ENCODE measurements at places on chromosomes 16 and 17. TPM values are rescaled to one million over a fixed set of nuclear protein-coding genes. Genes with fewer than 3 reads are reported as not detected.
A peak's percentile ranks its signal among the peaks of the same experiment; 100 is the strongest.

Gene TBC1D3G
- total RNA-seq: not detected

Gene CYLD
- total RNA-seq: 32.0 TPM

Gene HOXB6
- 4.8 TPM for total RNA-seq

Gene HNF1B
- total RNA-seq: not detected

Gene C1QL1
- not detected for total RNA-seq

Gene TEX14
- 0.13 TPM for total RNA-seq

Gene PNMT
- total RNA-seq: not detected

DNA sequence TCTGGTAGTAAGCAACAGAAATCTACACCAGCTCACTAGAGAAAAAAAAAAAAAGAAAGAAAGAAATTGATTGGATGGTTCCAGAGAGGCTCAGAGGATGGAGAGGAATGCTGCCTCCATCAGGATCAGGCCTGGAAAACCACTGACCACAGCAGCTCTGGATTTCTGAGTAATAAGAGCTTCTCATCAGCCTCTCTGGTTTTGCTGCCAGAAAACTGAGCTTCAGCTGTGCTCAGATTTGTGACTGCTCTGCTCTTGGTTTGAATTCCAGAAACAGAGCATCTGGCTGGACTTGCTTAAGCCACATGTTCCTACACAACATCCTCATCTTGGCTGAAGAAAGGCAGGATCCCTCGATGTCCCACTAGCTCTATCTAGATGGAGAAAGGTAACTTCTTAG, 25.9 kb downstream of the IRX6 start:
- no peak for DNase-seq
- no peaks in the 10 kb centered on the region for H3K36me3 ChIP-seq
- 0 out of 2 replicates have a peak, but pooled peaks cover 3% of the 10 kb centered on the region for H3K27me3 ChIP-seq
- no peak overlapping the region for H3K27ac ChIP-seq
- no peaks in the 10 kb centered on the region for H3K4me1 ChIP-seq

DNA sequence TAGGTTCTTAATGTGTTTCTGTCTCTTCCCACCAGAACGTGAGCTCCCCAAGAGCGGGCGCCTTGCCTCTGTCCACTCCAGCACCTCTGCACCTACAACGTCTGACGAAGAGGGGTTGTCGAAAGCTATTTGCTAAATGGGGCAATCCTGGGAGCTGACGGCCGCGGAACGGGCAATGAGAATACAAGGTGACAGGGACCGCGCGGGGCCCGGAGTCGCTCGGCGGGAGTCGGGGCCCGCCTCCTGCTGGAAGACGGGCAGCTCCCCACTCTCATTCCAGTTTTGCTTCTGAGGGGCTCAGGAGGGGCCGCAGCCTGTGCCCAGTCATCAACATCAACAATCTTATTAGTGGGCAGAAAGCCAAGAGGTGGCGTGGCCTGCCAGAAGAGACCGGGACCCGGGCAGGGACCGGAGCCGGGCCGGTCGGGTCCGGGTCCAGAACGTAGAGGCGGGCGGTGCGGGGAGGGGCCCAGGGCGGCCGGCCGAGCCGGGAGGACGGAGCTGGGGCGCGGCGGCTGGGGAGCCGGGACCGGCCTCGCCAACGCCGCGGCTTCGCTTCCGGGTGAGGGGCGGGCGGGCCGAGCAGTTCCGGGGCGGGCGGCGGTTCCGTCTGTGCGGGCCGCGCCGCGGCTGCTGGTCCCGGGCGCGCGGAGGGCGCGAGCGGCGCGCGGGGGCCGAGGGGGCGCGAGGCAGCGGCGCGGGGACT, at the start of gene MOSMO:
MOSMO (plus strand) TSS at position 603 of the 706 bp plus-strand sequence. CDS start 191 bp downstream, outside the sequence.
- no peaks in the 10 kb centered on the region for H3K27me3 ChIP-seq
- H3K27ac ChIP-seq: peak within 1 kb of the TSS; percentile 85
- peak; percentile 61 for DNase-seq
- peaks cover 12% of the 10 kb centered on the region for H3K4me1 ChIP-seq
- H3K36me3 ChIP-seq: peaks cover 15% of the 10 kb centered on the region
- peak within 1 kb of the TSS; percentile 94 for H3K4me3 ChIP-seq

GRCh38 chr16:3865241-3865640, 15.3 kb downstream of the CREBBP start:
- no peak overlapping the region for H3K27ac ChIP-seq
- H3K27me3 ChIP-seq: no peaks in the 10 kb centered on the region
- peaks cover 19% of the 10 kb centered on the region for H3K4me1 ChIP-seq
- no peak for DNase-seq
- no peak overlapping the region for H3K4me3 ChIP-seq

DNA sequence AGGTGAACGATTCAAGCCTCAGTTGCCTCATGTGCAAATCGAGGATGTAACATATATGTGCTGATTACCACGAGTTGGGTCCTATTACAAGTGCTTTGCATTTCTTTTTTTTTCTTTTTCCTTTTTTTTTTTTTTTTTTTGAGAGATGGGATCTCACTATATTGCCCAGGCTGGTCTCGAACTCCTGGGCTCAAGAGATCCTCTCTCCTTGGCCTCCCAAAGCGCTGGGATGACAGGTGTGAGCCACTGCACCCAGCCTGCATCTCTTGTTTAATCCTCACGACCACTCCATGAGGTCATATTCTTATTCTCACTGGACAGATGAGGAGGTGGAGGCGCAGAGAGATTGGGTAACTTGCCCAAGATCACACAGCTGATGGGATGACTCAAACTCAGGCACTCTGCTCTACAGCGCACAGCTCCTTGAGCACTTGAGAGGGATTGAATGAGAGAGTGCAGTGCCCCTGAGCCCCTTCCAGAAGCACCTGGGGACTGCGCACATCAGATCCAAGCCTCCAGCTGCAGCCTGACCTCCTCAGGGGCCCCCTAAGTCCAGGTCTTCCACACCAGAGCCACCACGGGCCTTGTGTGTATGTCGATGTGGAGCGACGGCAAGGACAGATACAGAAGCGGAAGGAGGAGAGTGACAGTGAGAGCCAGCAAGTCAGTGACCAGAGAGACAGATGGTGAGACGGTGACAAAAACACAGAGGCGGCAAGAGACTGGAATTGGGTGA, 4.9 kb downstream of the STX1B start:
- no peak overlapping the region for H3K27ac ChIP-seq
- no peak for DNase-seq
- H3K4me1 ChIP-seq: no peaks in the 10 kb centered on the region
- H3K36me3 ChIP-seq: no peaks in the 10 kb centered on the region

- 0 out of 2 replicates have a peak, but pooled peaks cover 3% of the 10 kb centered on the region for H3K4me1 ChIP-seq
- no peaks in the 10 kb centered on the region for H3K36me3 ChIP-seq
- no peak overlapping the region for H3K4me3 ChIP-seq
These were observed 53.3 kb downstream of the RNF112 start for GRCh38 chr17:19464031-19465026.

- H3K4me1 ChIP-seq: no peaks in the 10 kb centered on the region
- H3K27ac ChIP-seq: no peak overlapping the region
- H3K27me3 ChIP-seq: no peaks in the 10 kb centered on the region
- DNase-seq: no peak
These were observed 89.5 kb downstream of the TNFRSF13B start for GRCh38 chr17:16882243-16882925.

DNA sequence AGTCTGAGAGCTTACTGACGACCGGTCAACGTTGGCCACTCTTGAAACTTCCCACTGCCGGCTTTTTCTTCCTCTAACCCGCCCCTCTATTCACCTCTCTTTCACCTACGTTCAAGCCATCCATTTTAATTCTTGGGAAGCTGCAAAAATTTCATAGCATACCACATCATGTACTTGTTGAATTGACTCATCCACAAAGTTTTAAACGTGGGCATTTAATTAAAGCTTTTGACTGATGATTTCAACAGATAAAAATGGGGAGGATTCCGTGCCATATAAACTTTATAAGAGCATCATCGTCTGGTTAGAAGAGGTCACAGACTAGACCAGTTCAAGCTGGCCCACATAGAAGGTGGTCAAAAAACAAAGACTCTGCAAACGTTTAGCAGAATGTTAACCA, 22.5 kb downstream of the VPS53 start:
- peaks cover 56% of the 10 kb centered on the region for H3K4me1 ChIP-seq
- no peak for DNase-seq
- H3K4me3 ChIP-seq: no peak overlapping the region

DNA sequence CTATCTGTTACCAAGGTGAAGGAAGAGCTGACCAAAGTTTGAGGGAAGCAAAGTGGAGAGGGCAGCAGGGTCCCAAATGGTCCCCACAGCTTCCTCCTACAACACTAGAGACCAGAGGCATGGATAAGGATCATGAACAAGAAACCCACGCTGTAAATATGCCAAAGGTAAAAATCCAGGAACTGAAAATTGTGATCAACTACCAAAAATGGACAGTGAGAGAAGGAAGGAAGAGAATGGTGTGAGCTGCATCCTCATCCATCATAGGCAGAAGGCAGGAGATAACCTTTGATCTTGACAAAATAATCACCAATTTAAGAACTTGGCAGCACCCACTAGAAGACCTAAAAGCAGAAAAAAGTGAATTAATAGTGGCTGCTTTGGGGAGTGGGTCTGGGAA, 66.2 kb downstream of the CYTH1 start:
- no peaks in the 10 kb centered on the region for H3K27me3 ChIP-seq
- H3K27ac ChIP-seq: peak overlapping the region; percentile 19
- H3K4me1 ChIP-seq: peaks cover 43% of the 10 kb centered on the region
- no peaks in the 10 kb centered on the region for H3K36me3 ChIP-seq
- no peak for DNase-seq

- no peaks in the 10 kb centered on the region for H3K27me3 ChIP-seq
- H3K36me3 ChIP-seq: no peaks in the 10 kb centered on the region
- H3K4me3 ChIP-seq: no peak overlapping the region
- H3K4me1 ChIP-seq: peaks cover 45% of the 10 kb centered on the region
- H3K27ac ChIP-seq: no peak overlapping the region
These were observed 88.0 kb downstream of the CMIP start for GRCh38 chr16:81532491-81533174.

DNA sequence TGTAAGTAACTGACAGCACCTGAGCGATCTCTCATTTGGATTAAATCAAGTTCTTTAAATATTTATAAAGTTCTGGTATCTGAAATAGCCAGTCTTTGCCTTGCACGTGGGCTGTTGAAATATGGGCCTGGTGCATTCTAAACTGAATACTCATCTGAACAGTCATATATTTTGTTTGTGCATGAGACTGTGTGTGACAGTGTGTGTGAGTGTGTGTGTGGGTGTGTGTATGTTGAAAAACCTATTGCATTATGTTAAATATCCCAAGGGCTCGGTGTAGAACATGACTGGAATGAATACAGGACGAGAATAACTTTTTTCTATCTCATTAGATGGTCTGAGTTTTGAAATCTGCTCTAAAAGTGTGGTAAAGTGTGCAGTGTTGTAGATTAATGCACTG, 82.4 kb upstream of the TOX3 start:
- H3K4me1 ChIP-seq: no peaks in the 10 kb centered on the region
- H3K36me3 ChIP-seq: no peaks in the 10 kb centered on the region
- H3K27ac ChIP-seq: no peak overlapping the region
- no peak overlapping the region for H3K4me3 ChIP-seq

GRCh38 chr17:78394209-78394608, 15.8 kb downstream of the PGS1 start:
- H3K27me3 ChIP-seq: no peaks in the 10 kb centered on the region
- peaks cover 65% of the 10 kb centered on the region for H3K36me3 ChIP-seq
- no peak overlapping the region for H3K27ac ChIP-seq
- no peak for DNase-seq

GRCh38 chr17:15886221-15886620, 58.7 kb upstream of the ADORA2B start:
- no peaks in the 10 kb centered on the region for H3K36me3 ChIP-seq
- H3K27ac ChIP-seq: no peak overlapping the region
- DNase-seq: no peak
- no peak overlapping the region for H3K4me3 ChIP-seq

- DNase-seq: no peak
- H3K4me3 ChIP-seq: no peak overlapping the region
- H3K36me3 ChIP-seq: no peaks in the 10 kb centered on the region
- no peaks in the 10 kb centered on the region for H3K4me1 ChIP-seq
- H3K27ac ChIP-seq: no peak overlapping the region
These were observed 17.9 kb downstream of the MT1X start for GRCh38 chr16:56700195-56700594.

GRCh38 chr16:30838876-30839471, 52.0 kb upstream of the ZNF629 start:
- no peaks in the 10 kb centered on the region for H3K4me1 ChIP-seq
- no peaks in the 10 kb centered on the region for H3K36me3 ChIP-seq
- H3K4me3 ChIP-seq: no peak overlapping the region

- 0 out of 2 replicates have a peak, but pooled peaks cover 6% of the 10 kb centered on the region for H3K36me3 ChIP-seq
- DNase-seq: no peak
- no peaks in the 10 kb centered on the region for H3K27me3 ChIP-seq
- H3K4me3 ChIP-seq: no peak overlapping the region
These were observed 36.2 kb downstream of the LDHD start for GRCh38 chr16:75080205-75081029.

GRCh38 chr17:82931699-82932517, 92.1 kb upstream of the ZNF750 start:
- no peak overlapping the region for H3K4me3 ChIP-seq
- peaks cover 12% of the 10 kb centered on the region for H3K4me1 ChIP-seq
- no peak overlapping the region for H3K27ac ChIP-seq
- H3K27me3 ChIP-seq: no peaks in the 10 kb centered on the region
- peak; percentile 77 for DNase-seq

GRCh38 chr17:70622368-70623260, 453.3 kb downstream of the KCNJ2 start:
- DNase-seq: peak; percentile 26
- no peaks in the 10 kb centered on the region for H3K36me3 ChIP-seq
- H3K4me3 ChIP-seq: no peak overlapping the region
- H3K27me3 ChIP-seq: 0 out of 2 replicates have a peak, but pooled peaks cover 2% of the 10 kb centered on the region
- no peaks in the 10 kb centered on the region for H3K4me1 ChIP-seq

DNA sequence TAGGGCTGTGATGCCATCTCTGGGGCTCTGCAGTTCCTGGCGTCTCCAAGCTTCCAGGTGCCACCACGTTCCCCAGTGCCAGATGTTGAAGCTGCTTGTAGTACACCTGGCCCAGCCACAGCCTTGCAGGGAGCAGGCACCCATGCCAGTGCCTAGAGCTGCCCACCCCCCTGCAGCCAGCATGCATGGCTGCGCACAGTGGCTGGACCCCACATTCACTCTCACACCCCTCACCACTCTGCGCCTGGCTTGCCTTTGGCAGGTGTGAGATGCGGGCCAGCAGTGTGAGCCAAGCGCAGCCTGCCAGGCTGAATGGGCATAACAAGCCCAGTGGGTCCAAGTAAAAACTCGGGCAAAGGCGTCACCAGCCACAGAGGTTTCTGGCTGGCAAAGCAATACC, 75.4 kb upstream of the CHMP6 start:
- peaks cover 63% of the 10 kb centered on the region for H3K36me3 ChIP-seq
- H3K4me1 ChIP-seq: no peaks in the 10 kb centered on the region
- no peaks in the 10 kb centered on the region for H3K27me3 ChIP-seq
- no peak overlapping the region for H3K27ac ChIP-seq

DNA sequence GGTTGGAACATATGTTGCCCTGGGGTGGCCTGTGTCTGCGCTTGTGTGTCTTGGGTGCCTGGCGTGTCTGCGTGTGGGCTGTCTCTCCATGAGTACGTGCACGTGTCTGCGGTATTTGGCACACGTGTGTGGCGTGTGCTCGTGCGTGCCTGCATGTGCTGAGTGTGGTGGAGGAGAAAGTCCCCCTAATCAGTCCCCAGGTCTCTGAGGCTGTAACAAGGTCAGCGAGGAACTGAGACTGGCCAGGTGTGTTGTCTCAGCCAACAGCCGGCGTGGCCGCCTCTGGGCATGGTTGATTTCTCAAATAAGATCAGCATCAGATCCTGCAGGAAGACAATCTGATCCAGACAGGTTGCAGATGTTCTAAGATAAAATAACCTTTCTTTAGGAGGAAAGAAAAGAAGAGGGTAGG, 3.5 kb upstream of the CPNE7 start:
- H3K4me3 ChIP-seq: no peak overlapping the region
- peaks cover 13% of the 10 kb centered on the region for H3K4me1 ChIP-seq
- no peaks in the 10 kb centered on the region for H3K36me3 ChIP-seq
- no peak for DNase-seq

GRCh38 chr17:49497148-49498028, 2.3 kb downstream of the NGFR start:
- H3K4me1 ChIP-seq: peaks cover 26% of the 10 kb centered on the region
- H3K4me3 ChIP-seq: no peak overlapping the region
- H3K27me3 ChIP-seq: peaks cover 87% of the 10 kb centered on the region
- H3K27ac ChIP-seq: no peak overlapping the region
- no peak for DNase-seq
- H3K36me3 ChIP-seq: no peaks in the 10 kb centered on the region
